ENCODE measurements at places on chromosomes 5 and 9. TPM values are rescaled to one million over a fixed set of nuclear protein-coding genes. Genes with fewer than 3 reads are reported as not detected.

The INPP5E gene
- total RNA-seq: 10.8 TPM

The TEX48 gene
- not detected for total RNA-seq

The MYMK gene
- total RNA-seq: not detected

The SPATA9 gene
- not detected for total RNA-seq

DNA sequence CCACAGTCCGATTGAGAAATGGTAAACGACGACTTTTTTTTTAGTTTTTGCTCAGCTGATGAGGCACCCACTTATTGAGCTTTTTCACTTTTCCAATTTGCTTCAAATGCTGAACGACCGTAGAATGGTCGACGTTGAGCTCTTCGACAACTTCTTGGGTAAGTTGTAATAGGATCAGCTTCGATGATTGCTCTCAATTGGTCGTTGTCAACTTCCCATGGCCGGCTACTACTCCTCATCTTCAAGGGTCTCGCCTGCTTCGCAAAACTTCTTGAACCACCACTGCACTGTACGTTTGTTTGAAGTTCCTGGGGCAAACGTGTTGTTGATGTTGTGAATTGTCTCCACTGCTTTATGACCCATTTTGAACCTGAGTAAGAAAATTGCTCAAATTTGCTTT lies 35.7 kb downstream of the NSD1 start:
- DNase-seq: no peak

DNA sequence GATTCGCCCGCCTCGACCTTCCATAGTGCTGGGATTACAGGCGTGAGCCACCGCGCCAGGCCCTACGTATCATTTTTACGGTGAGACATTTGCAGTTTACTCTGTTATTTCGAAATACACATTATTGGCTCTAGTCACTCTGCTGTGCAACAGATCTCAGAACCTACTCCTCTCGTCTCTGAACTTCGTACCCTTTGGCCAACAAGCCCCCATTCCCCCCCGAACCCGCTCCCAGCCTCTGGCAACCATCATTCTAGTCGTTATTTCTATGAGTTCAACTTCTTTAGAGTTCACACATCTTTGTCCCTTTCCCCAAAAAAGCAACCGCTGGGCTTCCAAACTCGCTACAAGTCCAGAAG lies 735 bp downstream of the PTGR1 start:
- no peak for DNase-seq

- no peak for DNase-seq
These were observed 7.4 kb downstream of the HNRNPH1 start for GRCh38 chr5:179616002-179616594.

GRCh38 chr5:148418511-148418910 lies 34.8 kb downstream of the FBXO38 start:
- no peak for DNase-seq

GRCh38 chr9:115691693-115692092 lies 461.9 kb upstream of the PAPPA start:
- DNase-seq: no peak

GRCh38 chr5:115098041-115098702 lies 71.5 kb downstream of the TRIM36 start:
- DNase-seq: no peak

DNA sequence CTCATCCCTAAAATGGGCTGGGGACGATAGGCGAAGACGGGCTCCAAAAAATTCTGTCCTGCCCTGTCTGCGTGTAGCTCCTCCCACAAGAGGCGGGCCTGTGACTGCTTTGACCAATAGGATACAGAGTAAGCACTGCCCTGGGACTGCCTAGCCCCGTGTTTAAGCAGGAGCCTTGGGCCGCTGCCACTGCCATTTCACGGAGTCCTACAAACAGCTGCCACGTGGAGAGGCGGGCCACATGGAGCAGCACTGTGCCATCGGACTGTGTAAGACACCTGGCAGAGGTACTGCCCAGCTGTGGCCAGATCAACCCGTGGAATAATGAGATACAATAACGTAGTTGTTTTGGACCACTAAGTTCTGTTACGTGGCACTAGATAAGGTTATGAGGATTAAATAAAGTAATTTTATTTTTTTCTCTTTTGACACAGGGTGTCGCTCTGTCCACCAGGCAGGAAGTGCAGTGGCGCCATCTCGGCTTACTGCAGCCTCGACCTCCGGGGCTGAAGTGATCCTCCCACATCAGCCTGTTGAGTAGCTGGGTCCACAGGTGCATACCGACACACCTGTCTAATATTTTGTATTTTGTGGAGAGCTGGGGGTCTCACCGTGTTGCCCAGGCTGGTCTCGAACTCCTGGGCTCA lies 87.2 kb downstream of the LMNB1 start:
- DNase-seq: no peak

DNA sequence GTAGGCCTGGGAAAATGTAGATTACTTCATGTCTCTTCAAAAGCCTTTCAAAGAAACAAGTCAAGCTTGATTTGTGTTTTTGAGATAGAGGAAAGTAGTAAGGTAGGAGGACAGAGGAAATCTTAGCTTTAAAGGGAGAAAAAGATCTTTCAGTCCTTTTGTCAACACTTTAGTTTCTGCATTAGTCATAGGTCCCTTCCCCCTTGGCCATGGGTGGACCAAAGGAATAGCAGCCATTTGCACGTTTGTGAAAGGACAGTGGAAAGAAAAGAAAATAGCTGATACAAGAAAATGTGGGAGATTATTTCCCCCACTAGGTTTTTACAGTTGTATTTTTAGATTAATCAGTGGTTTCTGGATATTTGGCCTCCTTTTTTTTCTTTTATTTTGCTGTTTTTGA lies 121.9 kb upstream of the GRHPR start:
- DNase-seq: no peak
